ENCODE measurements at places on chromosomes 4 and X.

DNA sequence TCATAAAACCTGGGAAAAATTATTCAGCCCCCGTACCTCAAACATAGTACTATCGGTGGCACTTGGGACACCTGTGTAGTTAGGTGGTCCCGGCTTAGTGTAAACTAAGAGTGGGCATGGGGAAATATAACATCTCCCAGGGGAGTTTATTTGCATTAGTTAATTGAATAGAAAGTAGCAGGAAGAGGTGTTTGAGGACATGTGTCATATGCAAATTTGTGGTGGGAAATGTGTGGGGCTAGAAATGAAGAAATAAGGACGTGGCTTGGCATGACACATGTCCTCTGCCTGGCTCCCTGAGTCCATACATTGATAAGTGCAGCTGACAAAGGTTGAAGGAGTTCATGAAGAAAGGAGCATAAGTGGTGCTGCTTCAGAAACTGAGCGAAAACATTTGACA lies 483.6 kb downstream of the SH2D1A start:
- peak; percentile 3 for DNase-seq

GRCh38 chrX:107673933-107674479 lies 45.7 kb downstream of the PRPS1 start:
- peak; percentile 88 for DNase-seq

DNA sequence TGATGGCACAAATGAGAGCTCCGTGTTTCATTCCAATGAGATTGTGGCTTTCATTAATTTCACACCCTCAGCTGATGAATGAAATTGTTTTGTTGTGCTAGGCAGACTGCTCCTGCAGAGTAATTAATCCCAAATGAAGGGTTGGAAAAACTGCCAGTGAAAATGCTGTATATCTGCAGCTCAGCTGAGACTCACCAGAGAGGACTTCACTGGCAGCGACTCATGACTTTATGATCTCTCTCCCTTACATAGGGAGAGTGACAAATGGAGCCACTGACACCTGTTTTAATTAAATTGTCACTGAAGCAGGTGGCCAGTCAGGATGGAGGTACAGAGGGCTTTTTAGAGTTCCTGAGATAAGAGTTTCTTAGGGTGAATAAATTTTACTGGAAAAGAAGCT lies 24.8 kb downstream of the GRXCR1 start:
- no peak for DNase-seq

DNA sequence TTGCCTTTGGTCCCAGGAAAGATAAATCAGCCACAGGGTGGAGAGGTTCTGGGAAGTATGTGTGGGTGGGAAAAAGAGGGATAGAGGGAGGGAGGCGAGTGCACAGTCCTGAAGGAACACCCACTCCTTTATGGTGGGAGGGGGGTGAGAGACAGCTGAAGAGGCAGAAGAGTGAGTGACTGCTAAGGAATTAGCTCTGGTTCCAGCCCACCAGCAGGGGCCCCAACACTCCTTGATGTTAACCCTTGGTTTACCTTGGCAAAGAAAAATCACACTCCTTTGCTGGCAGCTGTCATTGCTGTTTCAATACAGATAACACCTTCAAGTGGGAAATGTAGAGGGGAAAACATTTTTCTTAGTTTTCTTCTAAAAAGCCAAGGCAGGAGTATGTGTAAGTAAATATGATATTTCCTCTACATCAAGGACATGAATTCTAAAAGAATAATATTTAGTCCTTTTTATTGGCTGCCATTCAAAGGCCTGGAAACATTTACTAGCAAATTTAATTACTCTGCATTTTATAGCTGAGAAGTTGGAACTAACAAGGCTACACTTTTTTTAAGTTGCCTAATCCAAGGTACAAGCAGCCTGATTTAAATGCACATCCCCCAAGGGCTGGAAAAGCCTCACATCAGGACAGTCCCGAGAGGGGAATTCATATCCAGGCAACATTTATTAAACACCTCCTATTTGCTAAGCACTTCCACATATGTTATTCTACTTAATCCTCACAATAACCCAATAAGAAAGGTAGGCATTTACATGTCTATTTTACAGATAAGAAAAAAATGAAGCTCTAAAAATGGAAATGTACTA lies 81.7 kb downstream of the HS6ST2 start:
- DNase-seq = no peak

DNA sequence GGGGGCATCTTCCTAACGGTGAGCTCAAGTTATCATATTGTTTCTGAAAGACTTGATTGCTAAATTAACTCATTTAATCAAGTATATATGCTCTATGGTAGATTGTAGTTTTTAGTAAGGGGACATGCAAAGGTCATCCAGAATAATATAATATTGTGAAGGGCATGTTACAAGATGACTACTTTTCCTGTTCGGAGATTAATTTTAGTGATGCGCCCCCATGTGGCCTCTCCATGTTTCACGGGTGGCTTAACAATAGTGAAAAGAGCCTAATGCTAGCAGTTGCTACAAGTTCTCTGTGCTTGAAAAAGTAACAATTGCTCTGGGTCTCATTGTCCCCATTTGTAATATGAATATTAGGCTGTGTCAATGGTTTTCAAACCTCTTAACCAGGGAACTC lies 12.2 kb downstream of the SMPX start:
- peak; percentile 3 for DNase-seq

DNA sequence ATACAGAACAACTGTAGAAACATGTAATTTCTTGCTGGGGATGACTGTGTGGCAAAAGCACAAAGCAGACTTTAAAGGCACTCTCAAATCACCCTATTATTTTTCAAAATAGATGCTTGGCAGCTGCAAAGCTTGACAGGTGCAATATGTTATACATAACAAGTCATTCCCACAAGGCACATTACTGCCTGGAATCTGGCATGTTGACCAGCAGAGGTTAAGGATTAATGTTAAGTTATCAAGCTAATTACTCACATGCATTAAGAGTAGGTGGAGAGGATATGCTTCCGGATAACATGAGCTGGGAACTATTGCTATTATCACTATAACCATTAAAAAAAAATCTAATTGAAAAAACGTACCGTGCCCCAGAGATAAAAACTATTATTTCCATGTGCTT lies 17.8 kb downstream of the ANOS1 start:
- DNase-seq = no peak

DNA sequence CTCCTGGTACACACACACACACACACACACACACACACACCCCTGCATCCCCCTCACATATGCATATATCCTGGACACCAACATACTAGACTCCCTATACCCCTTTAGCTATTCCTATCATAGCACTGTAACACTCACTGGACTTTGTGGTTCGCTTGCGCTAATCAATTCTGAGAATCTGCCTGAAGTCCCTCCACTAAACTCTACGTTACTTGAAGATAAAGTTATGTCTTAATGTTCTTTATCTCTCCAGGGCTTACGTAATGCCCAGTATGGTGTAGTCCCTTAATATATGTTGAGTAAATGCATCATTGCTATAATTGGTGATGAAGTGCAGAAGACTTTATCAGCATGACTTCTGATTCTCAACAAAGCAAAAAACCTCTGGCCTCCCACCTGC lies 32.3 kb downstream of the PTCHD1 start:
- no peak for DNase-seq

DNA sequence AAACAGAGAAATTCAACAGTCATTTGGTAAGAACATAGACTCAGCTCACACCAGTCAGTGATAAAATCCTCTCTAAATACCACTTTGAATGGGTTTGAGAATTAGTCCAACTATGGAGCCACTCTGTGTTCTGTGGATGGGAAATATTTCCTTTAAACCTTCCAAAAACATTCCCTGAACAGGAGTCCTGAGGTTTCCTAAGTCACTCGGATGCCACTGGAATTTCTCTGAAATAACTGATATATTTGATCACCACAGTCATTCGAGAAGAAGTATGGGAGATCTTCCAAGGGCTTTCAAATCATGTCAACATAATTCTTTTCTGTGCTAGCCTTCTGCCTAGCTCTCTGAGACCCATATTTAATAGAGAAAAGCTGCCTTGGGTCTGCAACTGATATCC lies 958.6 kb downstream of the STIM2 start:
- no peak for DNase-seq

- no peak for DNase-seq
These were observed 9.8 kb upstream of the GUCY1B1 start for GRCh38 chr4:155749041-155749440.

GRCh38 chr4:88526221-88526815 lies 2.7 kb upstream of the PYURF start:
- no peak for DNase-seq

GRCh38 chrX:55026143-55026542 lies 4.6 kb downstream of the ALAS2 start:
- no peak for DNase-seq

DNA sequence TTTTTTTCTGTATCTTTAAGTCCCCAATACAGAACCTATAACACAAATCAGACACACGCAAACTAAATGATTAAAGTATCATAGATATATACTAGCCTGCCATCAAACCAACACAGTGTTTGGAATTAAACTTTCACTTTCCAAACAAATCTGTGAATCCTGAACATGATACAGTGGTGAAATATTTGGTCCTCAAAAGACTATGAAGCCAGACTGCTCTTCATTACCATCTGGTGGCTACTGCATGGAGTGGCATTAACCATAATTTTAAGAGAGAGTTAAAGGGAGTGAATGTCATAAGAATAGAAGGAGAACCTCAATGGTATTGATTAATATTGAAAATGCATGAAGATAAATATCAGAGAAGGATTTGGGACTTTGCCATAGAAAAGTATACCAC lies 9.2 kb upstream of the GABRA4 start:
- DNase-seq = no peak

DNA sequence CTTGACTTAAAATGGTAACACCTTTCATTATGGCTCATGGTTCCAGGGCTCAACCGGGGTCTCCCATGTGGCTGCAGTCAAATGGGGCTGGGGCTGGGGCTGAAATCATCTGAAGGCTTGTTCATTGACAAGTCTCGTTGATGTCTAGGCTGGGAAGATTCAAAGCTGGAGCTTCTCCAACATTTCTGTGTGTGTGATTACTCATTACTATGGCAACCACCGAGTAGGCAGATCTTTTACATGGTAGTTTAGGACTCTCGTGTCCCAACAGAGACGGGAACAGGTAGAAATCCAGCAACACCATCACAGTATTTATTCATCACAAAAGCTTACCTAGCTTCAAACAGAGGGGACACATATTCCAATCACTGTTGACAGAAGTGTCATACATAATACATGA lies 7.8 kb downstream of the YTHDC1 start:
- no peak for DNase-seq

- DNase-seq = no peak
These were observed 615.0 kb downstream of the TMA16 start for GRCh38 chr4:164109503-164109902.

DNA sequence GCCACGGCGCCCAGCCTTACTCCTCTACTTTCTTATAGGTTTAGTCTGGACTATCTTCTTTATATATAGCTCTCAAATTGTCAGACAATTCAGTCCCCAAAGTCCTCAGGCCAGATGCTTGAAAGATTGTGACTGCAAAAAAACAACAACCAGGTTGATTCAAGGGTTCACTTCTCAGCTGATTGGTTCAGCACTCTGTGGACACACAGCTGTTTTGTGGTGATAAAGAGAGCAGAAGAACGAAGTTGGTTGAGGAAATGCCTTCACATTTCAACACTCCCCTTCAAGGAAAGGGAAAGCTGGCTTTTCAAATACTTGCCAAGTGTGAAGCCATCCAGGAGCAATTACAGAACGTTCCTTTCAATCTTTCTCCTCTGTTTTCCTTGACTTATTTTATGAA lies 166.8 kb downstream of the SHROOM3 start:
- no peak for DNase-seq

- DNase-seq = no peak
These were observed 363.1 kb upstream of the ZFP42 start for GRCh38 chr4:187632260-187632995.

DNA sequence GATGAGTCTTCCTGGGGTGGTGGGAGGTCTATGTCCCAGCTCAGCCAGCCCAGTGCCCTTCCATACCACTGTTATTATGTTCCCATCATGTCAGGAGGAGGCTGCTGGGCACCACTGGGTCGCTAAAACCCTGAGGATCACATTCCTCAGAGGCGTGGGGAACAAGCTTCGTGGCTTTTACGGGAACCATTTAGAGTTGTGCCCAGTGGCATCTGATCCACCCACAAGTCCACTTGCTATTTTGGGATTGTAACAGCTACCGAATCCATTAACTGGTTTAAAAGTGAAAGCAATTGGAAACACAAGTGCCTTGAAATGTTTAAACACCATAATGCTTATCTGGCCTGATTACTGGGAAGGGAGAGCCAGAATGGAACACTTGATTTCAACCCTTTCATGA lies 13.1 kb upstream of the CCKAR start:
- DNase-seq = no peak

DNA sequence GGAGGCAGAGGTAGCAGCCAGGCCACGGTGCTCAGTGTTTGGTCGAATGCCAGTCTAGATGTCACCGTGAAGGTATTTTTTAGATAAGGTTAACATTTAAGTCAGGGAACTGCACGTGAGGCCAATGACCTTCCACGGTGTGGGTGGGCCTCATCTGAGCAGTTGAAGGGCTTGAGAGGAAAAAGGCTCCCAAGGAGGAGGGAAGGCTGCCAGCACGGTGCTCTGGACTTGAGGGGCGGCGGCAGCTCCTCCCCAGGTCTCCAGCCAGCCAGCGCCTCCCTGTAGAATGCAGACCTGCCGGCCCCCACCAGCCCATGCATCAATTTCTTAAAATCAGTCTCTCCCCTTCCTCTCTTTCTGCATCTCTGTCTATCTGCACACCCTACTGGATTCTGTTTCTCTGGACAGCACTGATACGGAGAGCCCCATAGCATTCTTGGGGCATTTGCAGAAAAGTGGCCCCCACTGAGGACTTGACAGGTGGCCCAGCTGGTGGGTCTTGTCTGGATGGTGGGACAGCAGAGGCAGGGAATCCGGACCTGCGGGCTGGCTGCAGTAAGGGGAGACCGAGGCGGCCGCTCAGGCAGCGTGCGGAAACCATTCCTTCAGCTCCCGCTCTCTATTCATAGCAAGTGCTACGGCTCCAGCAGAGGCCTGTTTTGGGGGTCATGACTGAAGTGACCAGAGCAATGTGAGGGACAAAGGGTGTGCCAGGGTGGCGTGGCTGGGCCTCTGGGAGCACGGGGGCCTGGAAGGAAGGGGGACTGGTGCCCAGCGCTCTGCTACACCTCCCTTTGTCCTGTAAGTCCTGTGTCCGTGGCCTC lies 7.9 kb upstream of the RGS12 start:
- no peak for DNase-seq

DNA sequence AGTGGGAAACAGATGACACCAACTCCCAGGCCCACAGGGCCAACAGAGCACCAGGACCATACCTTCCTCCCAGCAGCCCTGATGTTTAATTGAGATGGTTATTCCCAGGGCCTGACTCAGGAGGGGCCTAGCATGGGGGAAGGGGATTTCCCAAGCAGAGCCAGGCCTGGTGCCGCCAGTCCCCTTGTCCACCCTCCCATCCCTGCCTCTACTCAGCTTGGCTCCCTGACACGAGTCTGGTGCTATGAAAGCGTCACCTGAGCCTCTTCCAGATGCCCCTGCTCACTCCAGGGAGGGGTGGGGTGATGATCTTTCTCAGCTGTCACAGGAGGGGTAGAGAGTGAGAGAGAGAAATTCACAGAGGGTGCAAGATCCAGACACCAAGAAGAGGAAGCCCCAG lies 72.7 kb downstream of the EFNB1 start:
- DNase-seq = no peak

- no peak for DNase-seq
These were observed 56.0 kb downstream of the TASL start for GRCh38 chrX:30521440-30522182.
